ENCODE measurements at places on chromosomes 11 and 22. TPM values are rescaled to one million over a fixed set of nuclear protein-coding genes. Genes with fewer than 3 reads are reported as not detected.

HORMAD2 gene
- not detected for total RNA-seq

ASPHD2 gene
- total RNA-seq = 10.0 TPM

OR4C12 gene
- total RNA-seq = not detected

C1QTNF4 gene
- 6.6 TPM for total RNA-seq

Measured in GM23338 (cell line).